ENCODE measurements at places on chromosomes 12 and 14. TPM values are rescaled to one million over a fixed set of nuclear protein-coding genes. Genes with fewer than 3 reads are reported as not detected.
A peak's percentile ranks its signal among the peaks of the same experiment; 100 is the strongest.

GRCh38 chr12:105705765-105706164, 375.3 kb downstream of the C12orf75 start:
- H3K27ac ChIP-seq = no peak overlapping the region
- no peaks in the 10 kb centered on the region for H3K27me3 ChIP-seq
- H3K36me3 ChIP-seq = no peaks in the 10 kb centered on the region
- no peak overlapping the region for H3K4me3 ChIP-seq
- H3K4me1 ChIP-seq = no peaks in the 10 kb centered on the region

GRCh38 chr14:88831284-88831683, 6.8 kb downstream of the TTC8 start:
- H3K27ac ChIP-seq = no peak overlapping the region
- no peaks in the 10 kb centered on the region for H3K36me3 ChIP-seq
- H3K4me3 ChIP-seq = no peak overlapping the region
- H3K27me3 ChIP-seq = no peaks in the 10 kb centered on the region
- H3K4me1 ChIP-seq = no peaks in the 10 kb centered on the region

DNA sequence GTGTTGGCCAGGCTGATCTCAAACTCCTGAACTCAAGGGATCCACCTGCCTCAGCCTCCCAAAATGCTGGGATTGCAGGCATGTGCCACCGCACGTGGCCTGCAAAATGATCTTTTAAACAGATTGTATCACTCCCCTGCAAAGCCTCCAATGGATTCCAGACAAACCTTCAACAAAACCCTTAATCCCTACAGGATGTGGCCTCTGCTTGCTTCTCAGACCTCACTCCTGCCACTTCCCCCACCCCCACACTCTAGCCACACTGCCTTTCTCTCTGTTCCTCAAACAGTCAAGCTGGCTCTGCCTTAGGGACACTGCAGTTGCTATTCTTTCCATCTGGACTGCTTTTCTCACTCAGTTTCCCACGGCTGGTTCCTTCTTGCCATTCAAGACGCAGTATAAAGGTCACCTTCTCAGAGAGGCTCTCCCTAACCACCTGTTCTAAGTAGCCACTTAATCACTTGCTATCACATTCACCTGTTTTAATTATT, 47.3 kb upstream of the TMED10 start:
- H3K4me1 ChIP-seq = no peaks in the 10 kb centered on the region
- no peak for DNase-seq
- H3K27me3 ChIP-seq = no peaks in the 10 kb centered on the region
- no peak overlapping the region for H3K27ac ChIP-seq
- H3K4me3 ChIP-seq = no peak overlapping the region

GRCh38 chr14:63492391-63492790, 50.8 kb downstream of the PPP2R5E start:
- H3K4me1 ChIP-seq = no peaks in the 10 kb centered on the region
- no peak overlapping the region for H3K27ac ChIP-seq
- DNase-seq = no peak
- H3K4me3 ChIP-seq = no peak overlapping the region
- no peaks in the 10 kb centered on the region for H3K36me3 ChIP-seq

- no peak for DNase-seq
- no peaks in the 10 kb centered on the region for H3K36me3 ChIP-seq
- H3K4me3 ChIP-seq = no peak overlapping the region
- no peaks in the 10 kb centered on the region for H3K4me1 ChIP-seq
- no peak overlapping the region for H3K27ac ChIP-seq
- no peaks in the 10 kb centered on the region for H3K27me3 ChIP-seq
Observed at GRCh38 chr12:38547586-38547985, 231.0 kb downstream of the ALG10B start.

- no peak for DNase-seq
- H3K27me3 ChIP-seq = no peaks in the 10 kb centered on the region
Observed at GRCh38 chr12:72072592-72073212, 134.1 kb downstream of the TPH2 start.

DNA sequence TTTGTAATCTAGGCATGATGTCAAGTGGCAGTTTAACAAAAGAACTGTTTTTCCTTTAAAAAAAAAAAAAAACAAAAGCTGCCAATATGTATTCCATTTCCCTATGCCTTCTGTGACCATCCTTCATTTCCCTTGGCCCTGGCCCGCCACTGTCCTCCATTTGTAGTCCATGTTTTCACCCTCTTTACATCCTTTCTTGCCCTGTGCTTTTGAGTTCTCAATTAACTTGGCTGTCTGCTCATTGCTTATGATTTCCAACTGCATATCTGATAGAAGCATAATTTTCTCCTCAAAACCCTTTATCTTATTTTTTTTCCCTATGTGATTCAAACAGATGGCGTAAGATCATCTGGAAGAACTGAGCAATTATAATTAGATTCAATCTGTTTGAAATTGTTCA, 297.5 kb downstream of the NAV3 start:
- no peaks in the 10 kb centered on the region for H3K27me3 ChIP-seq
- H3K27ac ChIP-seq = no peak overlapping the region
- H3K36me3 ChIP-seq = no peaks in the 10 kb centered on the region
- H3K4me1 ChIP-seq = no peaks in the 10 kb centered on the region
- H3K4me3 ChIP-seq = no peak overlapping the region
- DNase-seq = no peak

GRCh38 chr12:12663644-12664294, 32.2 kb downstream of the GPR19 start:
- no peak overlapping the region for H3K27ac ChIP-seq
- H3K27me3 ChIP-seq = no peaks in the 10 kb centered on the region

- H3K27ac ChIP-seq = no peak within 1 kb of the TSS
- no peaks in the 10 kb centered on the region for H3K4me1 ChIP-seq
- H3K36me3 ChIP-seq = no peaks in the 10 kb centered on the region
- peaks cover 7% of the 10 kb centered on the region for H3K27me3 ChIP-seq
Observed at GRCh38 chr12:109347589-109347988, at the start of gene MYO1H. MYO1H (plus strand) TSS chr12:109347900; CDS start chr12:109347961, 61 bp downstream.

GRCh38 chr14:77377502-77377844, 294 bp downstream of the SAMD15 start:
- H3K4me3 ChIP-seq = peak overlapping the region; percentile 70
- no peaks in the 10 kb centered on the region for H3K27me3 ChIP-seq
- peaks cover 6% of the 10 kb centered on the region for H3K4me1 ChIP-seq
- no peaks in the 10 kb centered on the region for H3K36me3 ChIP-seq
- peak overlapping the region; percentile 81 for H3K27ac ChIP-seq
- DNase-seq = no peak

- no peak for DNase-seq
- peak overlapping the region; percentile 39 for H3K4me3 ChIP-seq
- no peaks in the 10 kb centered on the region for H3K36me3 ChIP-seq
- H3K27ac ChIP-seq = no peak overlapping the region
Observed at GRCh38 chr12:2054091-2055018, 1.6 kb downstream of the CACNA1C start.

GRCh38 chr14:30935445-30935844, 61.1 kb downstream of the COCH start:
- H3K27me3 ChIP-seq = no peaks in the 10 kb centered on the region
- DNase-seq = no peak
- H3K4me1 ChIP-seq = no peaks in the 10 kb centered on the region

DNA sequence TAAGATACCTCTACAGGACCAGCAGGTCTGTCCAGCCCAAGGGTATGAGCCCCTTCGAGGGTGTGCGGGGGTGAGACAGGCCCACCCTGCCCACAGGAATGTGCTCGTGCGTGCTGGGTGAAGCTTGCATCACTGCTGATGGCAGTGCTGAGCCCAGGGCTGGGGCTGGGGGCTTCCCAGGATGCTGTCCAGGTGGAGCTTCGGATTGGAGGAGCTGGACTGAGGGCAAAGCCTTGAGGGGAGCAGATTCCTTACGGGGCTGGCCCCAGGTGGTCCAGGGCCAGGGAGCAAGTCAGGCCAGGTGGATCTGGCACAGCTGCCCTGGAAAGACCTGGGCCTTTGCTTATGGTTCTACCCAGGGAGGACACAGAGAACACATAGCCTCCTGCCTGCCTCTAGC, 2.5 kb upstream of the KRT85 start:
- H3K27me3 ChIP-seq = no peaks in the 10 kb centered on the region
- DNase-seq = no peak
- no peaks in the 10 kb centered on the region for H3K4me1 ChIP-seq
- no peak overlapping the region for H3K27ac ChIP-seq
- H3K36me3 ChIP-seq = no peaks in the 10 kb centered on the region

GRCh38 chr12:49017891-49018260, 700 bp downstream of the PRKAG1 start:
- no peaks in the 10 kb centered on the region for H3K27me3 ChIP-seq
- peaks cover 15% of the 10 kb centered on the region for H3K4me1 ChIP-seq
- H3K36me3 ChIP-seq = peaks cover 9% of the 10 kb centered on the region
- peak overlapping the region; percentile 90 for H3K27ac ChIP-seq
- DNase-seq = no peak

DNA sequence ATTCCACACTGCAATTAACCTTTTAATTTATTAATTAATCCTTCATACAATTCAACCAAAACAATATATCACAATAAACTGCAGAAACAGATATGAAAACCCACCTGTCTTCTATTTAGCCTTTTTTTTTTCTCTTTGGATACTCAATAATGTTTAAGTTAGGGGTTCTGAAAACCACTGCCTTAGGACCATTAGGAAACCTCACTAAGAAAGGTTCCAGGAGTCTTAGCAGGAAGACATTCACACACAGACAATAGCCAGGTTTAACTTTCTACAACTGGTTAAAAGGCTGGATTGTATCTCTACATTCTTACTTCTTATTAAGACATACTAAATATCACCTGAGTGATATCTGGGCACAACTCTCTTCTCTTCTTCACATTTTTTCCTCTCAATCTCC, 3.3 kb downstream of the SEC23A start:
- no peak for DNase-seq
- H3K4me3 ChIP-seq = no peak overlapping the region
- H3K27me3 ChIP-seq = no peaks in the 10 kb centered on the region

GRCh38 chr14:66824251-66824650, 316.3 kb downstream of the GPHN start:
- H3K27ac ChIP-seq = no peak overlapping the region
- H3K36me3 ChIP-seq = no peaks in the 10 kb centered on the region
- H3K4me1 ChIP-seq = no peaks in the 10 kb centered on the region
- no peaks in the 10 kb centered on the region for H3K27me3 ChIP-seq
- H3K4me3 ChIP-seq = no peak overlapping the region

DNA sequence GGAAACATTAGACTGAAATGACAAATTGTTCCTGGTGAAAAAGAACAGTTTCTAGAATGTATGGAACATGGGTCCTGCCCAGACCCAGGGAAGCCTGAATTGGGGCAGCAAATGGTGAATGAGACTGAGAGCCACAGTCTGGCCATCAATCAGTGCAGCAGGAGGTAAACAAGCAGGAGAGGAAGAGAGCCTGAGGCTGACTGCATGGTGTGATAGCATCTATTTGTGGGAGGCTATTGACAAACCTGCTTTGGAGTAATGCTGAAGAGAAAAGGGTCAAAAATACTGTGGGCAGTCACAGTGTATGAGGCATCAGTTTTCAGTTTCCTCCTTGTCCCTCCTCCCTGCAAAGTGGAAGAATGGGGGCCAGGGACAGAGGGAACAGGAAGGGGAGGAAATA, 136.8 kb downstream of the ANKS1B start:
- H3K36me3 ChIP-seq = no peaks in the 10 kb centered on the region
- no peak overlapping the region for H3K4me3 ChIP-seq
- no peaks in the 10 kb centered on the region for H3K27me3 ChIP-seq
- H3K27ac ChIP-seq = no peak overlapping the region
- no peaks in the 10 kb centered on the region for H3K4me1 ChIP-seq
- no peak for DNase-seq

- H3K4me3 ChIP-seq = no peak overlapping the region
- no peak overlapping the region for H3K27ac ChIP-seq
- H3K36me3 ChIP-seq = no peaks in the 10 kb centered on the region
- H3K27me3 ChIP-seq = no peaks in the 10 kb centered on the region
- DNase-seq = no peak
Observed at GRCh38 chr14:89260898-89261297, 156.1 kb downstream of the FOXN3 start.

- H3K27ac ChIP-seq = no peak overlapping the region
- no peaks in the 10 kb centered on the region for H3K4me1 ChIP-seq
- no peak overlapping the region for H3K4me3 ChIP-seq
- DNase-seq = no peak
Observed at GRCh38 chr12:108047071-108047550, 82.0 kb upstream of the WSCD2 start.

DNA sequence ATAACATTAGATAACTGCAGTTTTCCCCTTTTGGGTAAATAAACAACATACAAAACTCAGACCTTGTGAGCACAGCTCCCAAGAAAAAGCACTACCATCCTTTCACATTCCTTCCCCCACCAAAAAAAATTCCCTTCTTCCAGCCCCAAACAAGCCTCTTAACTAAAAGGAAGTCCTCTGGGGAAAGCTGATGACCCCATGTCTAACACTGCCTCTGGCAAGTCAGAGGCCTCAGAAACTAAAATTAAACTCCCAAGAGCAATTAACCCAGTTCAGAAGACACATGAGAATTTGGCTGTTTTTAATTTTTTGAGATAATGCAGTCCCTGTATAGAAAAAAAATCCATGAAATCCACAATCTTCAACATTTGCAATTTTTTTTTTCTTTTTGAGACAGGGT, 127.7 kb downstream of the SPTSSA start:
- no peaks in the 10 kb centered on the region for H3K36me3 ChIP-seq
- no peak for DNase-seq
- no peak overlapping the region for H3K4me3 ChIP-seq
- H3K27ac ChIP-seq = no peak overlapping the region
- no peaks in the 10 kb centered on the region for H3K27me3 ChIP-seq
- no peaks in the 10 kb centered on the region for H3K4me1 ChIP-seq

GRCh38 chr14:79161571-79161970, 991.4 kb downstream of the NRXN3 start:
- H3K36me3 ChIP-seq = no peaks in the 10 kb centered on the region
- H3K27me3 ChIP-seq = no peaks in the 10 kb centered on the region
- no peaks in the 10 kb centered on the region for H3K4me1 ChIP-seq
- H3K4me3 ChIP-seq = no peak overlapping the region
- no peak for DNase-seq

GRCh38 chr12:116537101-116537904, 21.9 kb upstream of the MAP1LC3B2 start:
- no peak overlapping the region for H3K4me3 ChIP-seq
- no peaks in the 10 kb centered on the region for H3K27me3 ChIP-seq
- H3K27ac ChIP-seq = peak overlapping the region; percentile 93
- peaks cover 56% of the 10 kb centered on the region for H3K4me1 ChIP-seq

- H3K27ac ChIP-seq = peak overlapping the region; percentile 93
- no peak overlapping the region for H3K4me3 ChIP-seq
- no peaks in the 10 kb centered on the region for H3K36me3 ChIP-seq
- peaks cover 70% of the 10 kb centered on the region for H3K4me1 ChIP-seq
- no peak for DNase-seq
Observed at GRCh38 chr14:35335388-35336092, 43.4 kb downstream of the PSMA6 start.

The TAS2R42 gene
- not detected for total RNA-seq

The PALS1 gene
- total RNA-seq = 52.6 TPM

The ADCY6 gene
- total RNA-seq = 24.1 TPM

The GPR68 gene
- 0.28 TPM for total RNA-seq

The CLECL1 gene
- not detected for total RNA-seq

The CACNA2D4 gene
- total RNA-seq = 0.15 TPM

The SLC16A7 gene
- 0.33 TPM for total RNA-seq

The FOXA1 gene
- total RNA-seq = 8.7 TPM
